Muscle of arm (tissue), 14 donors: ENCODE measurements at places on chromosomes 5 and 9. TPM values are rescaled to one million over a fixed set of nuclear protein-coding genes. Genes with fewer than 3 reads are reported as not detected.

GRCh38 chr5:33937707-33938506 is 1.7 kb downstream of the RXFP3 start:
- DNase-seq: no peak

- no peak for DNase-seq
These were observed 228.0 kb downstream of the DCP2 start for GRCh38 chr5:113204525-113205161.

DNA sequence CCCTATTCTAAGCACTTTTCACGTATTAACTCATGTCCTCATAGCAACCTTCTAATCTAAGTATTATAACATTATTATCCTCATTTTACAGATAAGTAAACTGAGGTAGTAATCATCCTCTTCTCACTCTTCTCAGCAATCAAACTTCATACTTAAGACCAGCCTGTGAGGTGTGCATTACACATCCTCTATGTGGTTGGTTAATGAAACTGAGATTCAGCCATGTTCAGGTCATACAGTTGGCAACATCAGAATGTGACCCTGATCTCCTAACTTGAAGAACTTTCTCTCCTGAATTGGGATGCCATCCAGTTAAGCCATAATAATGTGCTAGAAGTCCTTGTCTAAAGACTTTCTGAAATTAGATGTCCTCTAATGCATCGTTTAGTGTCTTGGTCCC is 275.1 kb upstream of the ANKRD55 start:
- no peak for DNase-seq

GRCh38 chr9:71326360-71326759 is 204.9 kb upstream of the TRPM3 start:
- DNase-seq: no peak

- no peak for DNase-seq
These were observed 223.5 kb upstream of the TUT7 start for GRCh38 chr9:86577420-86578333.

- DNase-seq: no peak
These were observed 2.0 kb upstream of the RXFP3 start for GRCh38 chr5:33934176-33934575.

SYNPO gene
- 37.4 TPM for polyA plus RNA-seq

SOHLH1 gene
- not detected for polyA plus RNA-seq

GRCh38 chr9:18366184-18366583 is 107.8 kb upstream of the ADAMTSL1 start:
- DNase-seq: peak; percentile 14

GRCh38 chr5:179986328-179986727 is 78.6 kb upstream of the TBC1D9B start:
- DNase-seq: no peak

DNAJB5 gene
- polyA plus RNA-seq: 46.6 TPM

- no peak for DNase-seq
These were observed 1952.6 kb downstream of the MAT2B start for GRCh38 chr5:165457859-165458481.

DNA sequence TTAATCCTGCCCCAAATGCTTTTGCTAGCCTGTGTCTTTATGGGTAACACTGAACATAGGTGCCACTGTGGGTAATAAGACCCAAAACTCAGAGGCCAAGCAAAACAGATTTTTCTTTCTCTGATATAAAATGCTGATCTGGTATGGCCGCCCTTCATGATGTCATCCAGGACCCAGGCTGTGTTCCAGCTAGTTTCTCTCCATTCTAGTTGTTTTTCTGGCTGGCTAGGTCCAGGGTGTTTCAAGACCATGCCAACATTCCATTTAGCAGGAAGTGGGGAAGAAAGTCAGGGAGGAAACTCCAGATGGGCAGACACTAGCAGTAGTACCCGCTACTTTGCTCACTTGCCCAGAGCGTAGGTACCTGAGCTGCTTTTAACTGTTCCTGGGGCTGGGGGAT is 183.9 kb upstream of the OTULINL start:
- DNase-seq: no peak

SLC4A9 gene
- polyA plus RNA-seq: not detected

DNA sequence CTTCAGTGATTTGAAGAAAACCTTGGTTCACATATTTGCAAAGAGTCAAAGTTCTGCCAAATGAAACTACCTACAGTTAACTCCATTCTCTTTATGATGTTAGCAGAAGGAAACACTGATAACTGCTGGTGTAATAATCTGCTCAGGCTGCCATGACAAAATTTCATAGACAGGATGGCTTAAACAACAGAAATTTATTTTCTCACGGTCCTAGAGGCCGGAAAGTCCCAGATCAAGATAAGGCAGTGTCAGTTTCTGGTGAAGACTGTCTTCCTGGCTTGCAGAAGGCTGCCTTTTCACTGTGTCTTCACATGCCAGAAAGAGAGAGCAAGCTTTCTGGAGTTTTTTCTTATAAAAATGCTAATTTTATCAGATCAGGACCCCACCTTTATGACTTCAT is 102.4 kb upstream of the PARP8 start:
- DNase-seq: no peak

- peak; percentile 76 for DNase-seq
These were observed 2.4 kb downstream of the SAPCD2 start for GRCh38 chr9:137067860-137068538.

DNA sequence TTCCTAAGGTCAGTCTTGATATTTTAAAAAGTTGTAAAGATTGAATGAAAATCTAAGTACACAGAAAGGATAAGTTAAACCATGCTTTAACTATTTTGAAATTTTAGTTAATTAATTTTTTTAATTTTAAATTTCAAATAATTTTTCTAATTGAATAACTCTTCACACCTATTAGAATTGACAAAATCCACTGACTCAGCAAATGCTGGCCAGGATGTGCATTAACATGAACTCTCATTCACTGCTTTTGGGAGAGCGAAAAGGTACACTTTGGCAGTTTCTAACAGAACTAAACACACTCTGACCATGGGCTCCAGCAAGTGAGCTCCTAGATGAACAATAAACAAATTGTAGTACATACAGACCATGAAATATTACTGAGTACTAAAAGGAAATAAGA is 209.5 kb downstream of the PTPRD start:
- no peak for DNase-seq

GRCh38 chr9:131824953-131825495 is 85.1 kb upstream of the RAPGEF1 start:
- DNase-seq: no peak

GRCh38 chr5:176473335-176474006 is 25.3 kb downstream of the FAF2 start:
- no peak for DNase-seq

GRCh38 chr9:21830589-21830988 is 28.2 kb downstream of the MTAP start:
- DNase-seq: no peak

GRCh38 chr9:72140586-72140985 is 8.7 kb upstream of the GDA start:
- DNase-seq: no peak

GGTA1 gene
- polyA plus RNA-seq: not detected

- peak; percentile 4 for DNase-seq
These were observed 161.5 kb upstream of the SLC28A3 start for GRCh38 chr9:84502066-84502465.

FAM163B gene
- polyA plus RNA-seq: not detected

OR1J2 gene
- polyA plus RNA-seq: not detected

- no peak for DNase-seq
These were observed 138.9 kb downstream of the GADD45G start for GRCh38 chr9:89743573-89744254.

ANGPTL2 gene
- 69.2 TPM for polyA plus RNA-seq

- no peak for DNase-seq
These were observed 89.0 kb downstream of the NLN start for GRCh38 chr5:65811004-65811403.

DNA sequence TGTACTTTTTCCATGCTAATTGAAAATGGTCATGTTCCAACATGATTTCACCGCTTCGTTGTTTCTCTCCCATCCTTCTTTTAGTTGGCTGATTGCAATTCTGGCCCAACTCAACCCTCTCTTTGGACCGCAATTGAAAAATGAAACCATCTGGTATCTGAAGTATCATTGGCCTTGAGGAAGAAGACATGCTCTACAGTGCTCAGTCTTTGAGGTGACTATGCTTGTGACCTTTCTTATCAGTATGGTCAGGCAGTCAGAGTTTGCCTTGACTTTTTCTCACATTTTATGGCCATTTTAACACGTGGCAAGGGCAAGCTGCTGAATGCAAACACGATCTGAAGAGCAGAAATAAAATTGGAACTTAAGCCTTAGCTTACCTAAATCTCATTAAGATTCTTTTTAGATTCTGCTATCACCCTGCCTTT is 36.0 kb upstream of the CREBRF start:
- no peak for DNase-seq

KCNN2 gene
- polyA plus RNA-seq: 9.9 TPM

- DNase-seq: no peak
These were observed 55.4 kb upstream of the TBC1D2 start for GRCh38 chr9:98310752-98311392.

- DNase-seq: no peak
These were observed 23.4 kb downstream of the MEGF10 start for GRCh38 chr5:127313847-127314473.

- DNase-seq: no peak
These were observed 930 bp downstream of the PRLR start for GRCh38 chr5:35229076-35230037.

DNA sequence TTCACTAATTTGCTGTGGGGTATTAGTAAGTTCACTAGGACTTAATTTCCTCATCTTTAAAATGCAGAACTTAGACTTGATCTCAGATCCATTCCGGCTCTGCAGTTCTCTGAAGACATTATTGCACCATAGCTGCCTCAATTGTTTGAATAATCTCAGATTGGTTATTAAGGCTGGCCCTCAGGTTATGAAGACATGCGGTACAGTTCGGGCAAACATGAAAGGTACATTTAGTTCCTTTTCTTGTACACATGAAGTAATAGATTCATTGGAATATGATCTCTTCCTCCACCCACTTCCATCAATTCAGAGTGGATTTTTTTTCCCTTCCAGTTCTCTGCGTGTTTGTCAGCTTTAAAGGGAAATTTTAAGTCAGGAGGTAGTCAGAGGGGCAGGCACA is 28.0 kb downstream of the ATP6V0E1 start:
- no peak for DNase-seq

DNA sequence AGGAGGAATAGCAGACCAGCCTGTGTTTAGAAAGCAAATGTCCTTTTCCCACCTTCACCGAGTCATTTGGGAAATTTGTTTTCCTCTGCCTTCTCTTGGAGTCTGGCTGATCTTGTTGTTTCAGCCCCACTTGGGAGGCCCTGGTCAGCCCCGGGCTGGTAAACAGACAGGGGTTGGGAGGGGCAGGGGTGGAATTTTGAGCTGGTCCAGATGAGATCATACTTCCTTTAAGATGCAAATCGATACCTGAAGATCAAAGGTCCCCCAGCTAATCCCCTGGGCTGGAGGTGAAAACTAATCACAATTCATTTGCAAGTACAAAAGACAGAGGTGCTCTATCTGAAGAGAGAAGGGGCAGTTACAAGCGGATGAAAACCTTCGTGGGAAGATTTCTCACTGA is 118.4 kb downstream of the PAPPA start:
- DNase-seq: no peak

- DNase-seq: no peak
These were observed 1.3 kb upstream of the PTPDC1 start for GRCh38 chr9:94082956-94083355.

DNA sequence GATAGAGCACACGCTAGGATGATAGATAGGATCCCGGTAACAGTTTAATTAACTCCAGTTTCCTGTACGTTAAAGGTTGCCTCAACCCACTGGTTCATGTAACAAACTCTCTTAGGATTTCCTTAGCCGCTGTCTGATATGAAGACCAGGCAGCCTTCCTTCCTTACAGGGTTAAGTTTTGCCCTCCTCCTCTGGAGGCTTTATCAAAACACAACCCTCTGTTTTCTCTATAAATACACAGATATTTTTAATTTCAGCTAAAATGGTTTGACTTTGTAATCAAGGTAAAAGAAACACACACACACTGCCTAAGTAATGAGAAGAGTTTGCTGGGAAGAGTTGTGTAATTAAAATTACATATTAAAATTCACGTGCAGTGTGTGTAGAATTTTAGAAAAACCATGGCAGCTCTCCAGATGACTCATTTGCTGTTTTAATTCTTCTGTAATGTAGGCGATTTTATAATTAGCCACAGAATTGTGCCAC is 369.8 kb downstream of the CSNK1G3 start:
- DNase-seq: no peak

DNA sequence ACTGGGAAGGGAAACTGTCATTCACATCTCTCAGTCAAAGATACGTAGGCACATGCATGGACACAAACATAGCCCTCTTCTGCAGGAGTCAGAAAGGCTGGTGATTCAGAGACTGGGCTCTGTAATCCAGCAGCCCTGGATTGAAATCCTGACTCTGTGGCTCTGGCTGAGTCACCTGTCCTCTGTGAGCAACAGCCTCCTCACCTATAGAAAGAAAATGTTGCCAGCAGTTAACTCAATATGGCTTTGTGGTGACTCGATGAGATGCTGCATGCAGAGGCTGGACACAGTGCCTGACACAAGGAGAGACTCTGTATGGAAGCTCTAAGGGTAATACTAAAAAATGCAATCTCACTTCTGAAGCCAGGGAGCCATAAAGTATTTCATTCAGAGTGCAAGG is 23.9 kb upstream of the CDKN2AIPNL start:
- DNase-seq: no peak

GRCh38 chr9:92988215-92988768 is 41.0 kb downstream of the FGD3 start:
- DNase-seq: no peak

DNA sequence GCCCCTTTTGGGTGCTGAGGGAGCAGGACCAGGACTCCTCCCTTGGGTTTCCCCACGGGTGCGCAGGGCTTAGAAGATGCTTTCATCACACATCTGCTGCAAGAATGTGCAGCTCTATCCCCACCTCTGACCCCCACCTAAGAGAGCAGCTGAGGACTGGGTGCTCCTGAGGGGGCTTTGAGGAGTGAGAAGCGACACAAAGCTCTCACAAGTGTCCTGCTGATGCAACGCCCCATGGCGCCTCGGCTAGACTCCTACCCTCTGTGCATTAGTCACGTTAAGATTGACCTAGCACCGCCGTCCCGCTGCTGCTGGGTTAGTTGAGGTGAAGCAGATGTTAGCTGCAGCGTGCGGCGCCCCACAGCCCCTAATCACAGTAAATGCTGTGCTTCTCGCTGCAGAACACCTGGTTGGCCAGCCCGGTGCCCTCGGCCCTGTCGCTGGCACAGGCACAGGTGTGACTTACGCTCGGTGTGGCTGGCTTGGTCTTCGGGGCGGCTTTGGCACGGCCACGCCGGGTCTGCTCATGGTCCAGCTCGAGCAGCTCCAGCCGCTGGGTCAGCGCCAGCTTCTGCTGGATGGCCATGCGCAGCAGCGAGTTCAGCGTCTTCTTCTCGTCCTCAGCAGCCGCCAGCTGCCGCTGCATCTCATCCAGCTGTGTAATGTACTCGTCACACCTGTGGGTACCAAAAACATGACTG is 45.0 kb upstream of the IPPK start:
- no peak for DNase-seq

- no peak for DNase-seq
These were observed 56.6 kb downstream of the CFAP90 start for GRCh38 chr5:7794311-7794710.

- no peak for DNase-seq
These were observed 19.2 kb downstream of the PSD2 start for GRCh38 chr5:139814704-139815280.

DNA sequence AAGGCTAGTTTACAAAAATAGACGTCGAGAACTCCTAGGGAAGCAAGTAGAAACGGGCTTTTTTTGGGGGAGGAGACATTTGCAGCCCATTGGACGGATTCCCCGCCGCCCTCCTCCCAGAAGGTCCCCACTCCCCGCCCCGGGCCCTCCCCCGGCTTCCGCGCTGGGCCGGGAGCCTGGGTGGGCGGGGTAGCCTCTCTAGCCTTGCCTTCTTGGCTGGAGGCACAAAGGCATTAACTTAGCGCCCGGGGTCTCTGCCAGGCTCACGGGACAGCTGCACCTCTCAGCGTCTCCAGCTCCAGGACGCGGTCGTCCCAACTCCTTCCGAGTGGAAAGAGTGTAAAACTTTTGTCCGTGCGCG is at the start of gene DMRTA1:
Gene DMRTA1, plus strand, starts transcription at position 236 of the 361 bp plus-strand sequence. CDS start 242 bp downstream, outside the sequence.
- peak; percentile 79 for DNase-seq
